ENCODE measurements at places on chromosomes 1 and 21.
A peak's percentile ranks its signal among the peaks of the same experiment; 100 is the strongest.

DNA sequence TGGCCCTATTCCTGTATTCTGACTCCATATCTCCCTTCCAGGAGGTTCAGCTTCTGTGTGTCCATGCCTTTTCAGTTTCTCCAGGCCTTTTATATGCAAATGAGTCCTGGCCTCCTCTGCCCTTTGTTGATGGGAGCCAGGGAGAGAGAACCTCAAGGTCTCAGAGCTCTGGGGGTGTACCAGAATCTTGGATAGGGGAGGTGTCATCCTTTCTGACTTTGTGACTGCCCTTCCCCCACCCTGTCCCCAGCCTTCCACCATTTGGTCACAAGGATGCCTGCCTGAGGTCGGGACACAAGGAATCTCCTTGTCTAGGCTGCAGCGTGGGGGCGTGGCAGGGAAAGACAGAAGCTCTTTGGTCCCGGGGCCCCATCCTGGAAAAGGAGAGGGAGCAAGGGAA, 18.6 kb downstream of the LURAP1 start:
- no peak for DNase-seq

DNA sequence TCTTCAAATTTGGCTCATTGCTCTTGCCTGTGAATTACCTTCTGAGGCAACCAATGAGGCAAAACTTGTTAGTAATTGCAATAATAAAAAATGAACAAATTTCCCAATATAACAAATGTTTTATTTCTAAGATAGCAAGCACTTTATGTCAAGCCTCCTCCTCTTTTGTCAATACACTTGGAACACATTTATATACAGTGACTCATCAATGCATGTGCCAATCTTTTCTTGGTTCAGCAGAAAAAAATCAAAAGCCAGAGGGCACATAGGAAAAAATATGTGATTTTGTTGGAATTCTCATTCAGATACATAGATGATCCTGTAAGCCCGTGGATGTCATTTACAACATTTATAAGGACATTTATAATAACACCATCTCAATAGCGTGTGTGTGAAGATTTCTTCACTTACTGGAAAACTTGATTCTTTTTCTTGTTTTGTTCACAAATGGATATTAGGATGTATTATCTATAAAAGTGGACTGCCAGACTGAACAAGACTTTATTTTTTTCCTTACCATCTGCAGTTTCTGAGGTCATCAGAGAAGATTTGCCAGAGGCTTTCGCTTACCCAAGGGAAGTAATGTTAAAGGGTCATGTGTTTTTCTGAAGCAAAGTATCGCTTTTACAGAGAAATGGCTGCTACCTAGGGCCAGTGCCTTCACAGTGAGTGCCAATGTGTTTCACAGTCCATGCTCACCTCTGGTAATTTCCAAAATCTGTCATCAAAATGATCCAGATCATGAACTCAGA, 645.7 kb upstream of the PTBP2 start:
- no peak for DNase-seq

GRCh38 chr1:164637461-164638375, 78.7 kb downstream of the PBX1 start:
- DNase-seq, result peak; percentile 80

GRCh38 chr1:234913278-234913649, 215.4 kb downstream of the TOMM20 start:
- no peak for DNase-seq

DNA sequence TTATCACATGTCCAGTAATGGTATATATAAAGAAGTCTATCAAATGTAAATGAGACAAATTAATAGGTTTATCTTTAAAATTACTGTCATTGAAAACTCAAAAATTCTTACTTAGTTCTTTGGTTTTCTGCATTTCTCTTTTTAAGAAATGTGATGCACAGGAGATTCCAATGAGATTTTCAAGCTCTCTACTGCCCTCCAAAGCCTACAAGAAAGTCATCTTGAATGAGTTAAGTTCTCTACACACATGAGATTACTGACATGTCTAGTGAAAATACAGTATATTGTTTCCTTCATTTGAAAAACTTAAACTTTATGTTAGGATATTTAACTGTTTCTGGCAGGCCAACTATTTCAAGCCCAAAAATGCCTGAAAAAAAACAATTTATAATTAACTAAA, 68.8 kb downstream of the ITGB3BP start:
- peak; percentile 12 for DNase-seq

- DNase-seq, result peak; percentile 4
Observed at GRCh38 chr1:119771016-119771415, 2.3 kb upstream of the HMGCS2 start.

DNA sequence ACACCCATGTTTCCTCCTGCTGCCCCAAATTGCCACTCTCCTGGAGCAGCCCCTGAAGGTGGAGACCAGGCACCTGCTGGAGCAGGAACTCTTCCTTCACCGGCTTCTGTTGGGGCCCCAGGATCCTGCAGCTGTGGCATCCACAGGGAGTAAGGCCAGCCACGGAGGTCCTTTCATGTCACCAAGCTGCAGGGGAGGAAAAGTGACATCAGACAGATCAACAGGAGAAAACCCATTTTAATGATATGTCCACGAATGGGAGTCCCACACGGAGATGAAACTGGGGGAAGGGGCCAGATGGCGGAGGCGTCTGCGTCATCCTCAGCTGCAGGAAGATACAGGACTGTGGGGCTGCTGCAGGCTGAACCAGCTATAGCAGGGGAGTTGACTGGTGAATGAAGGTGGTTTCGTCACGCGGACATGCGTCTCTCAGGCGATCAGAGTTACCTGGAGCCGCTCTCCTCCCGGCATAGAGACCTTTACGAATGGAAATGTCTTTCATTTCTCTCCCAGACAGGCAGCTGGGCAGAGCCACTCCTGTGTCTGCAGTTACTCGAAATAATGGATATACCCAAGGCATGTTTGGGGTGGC, 9.9 kb downstream of the TP73 start:
- no peak for DNase-seq

DNA sequence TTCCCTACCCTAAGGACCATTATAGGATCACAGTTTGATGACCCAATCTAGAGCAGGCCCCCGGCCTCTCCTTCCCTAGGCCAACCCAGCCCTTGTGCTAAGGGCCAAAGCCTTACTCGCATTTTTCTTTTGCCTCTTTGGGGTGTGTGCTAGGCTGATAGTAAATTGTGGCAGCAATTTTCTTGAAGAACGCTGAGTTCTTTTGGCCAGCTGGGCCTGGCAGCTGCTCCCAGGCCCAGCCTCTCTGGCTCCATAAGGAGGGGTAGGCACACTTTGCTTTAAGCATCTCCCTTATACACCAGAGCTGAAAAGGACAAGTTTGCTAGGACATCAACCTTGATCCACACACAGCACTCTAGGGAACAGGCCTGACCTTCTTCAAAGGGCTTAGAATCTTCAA, 4.2 kb downstream of the OLFML2B start:
- DNase-seq, result no peak

DNA sequence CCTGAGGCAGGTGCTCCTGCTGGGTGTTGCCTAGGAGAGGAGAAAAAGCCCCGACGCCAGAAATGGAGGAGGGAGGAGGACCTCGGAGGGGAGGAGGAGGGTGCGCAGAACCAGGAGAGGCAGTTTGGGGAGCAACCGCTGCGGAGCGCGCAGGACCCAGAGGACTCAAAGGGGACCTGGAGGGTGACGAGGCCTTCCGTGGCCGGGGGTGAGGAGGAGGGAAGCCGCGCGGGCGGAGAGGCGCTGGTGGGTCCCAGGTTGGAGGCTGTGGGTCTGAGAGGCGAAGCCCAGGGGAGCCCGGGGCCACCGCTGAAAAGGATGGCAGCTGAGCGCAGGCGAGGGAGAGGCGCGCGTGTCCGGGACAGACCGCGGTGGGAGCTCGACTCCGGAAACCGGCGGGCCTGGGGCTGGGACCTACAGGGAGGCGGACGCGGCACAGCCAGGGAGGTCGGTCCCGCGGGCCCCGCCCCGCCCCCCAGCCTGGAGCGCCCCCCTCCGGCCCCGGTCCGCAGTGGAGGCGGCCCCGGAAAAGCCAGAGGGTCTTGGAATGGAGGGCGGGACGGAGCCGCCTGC, 15.1 kb downstream of the RNF223 start:
- DNase-seq, result no peak

DNA sequence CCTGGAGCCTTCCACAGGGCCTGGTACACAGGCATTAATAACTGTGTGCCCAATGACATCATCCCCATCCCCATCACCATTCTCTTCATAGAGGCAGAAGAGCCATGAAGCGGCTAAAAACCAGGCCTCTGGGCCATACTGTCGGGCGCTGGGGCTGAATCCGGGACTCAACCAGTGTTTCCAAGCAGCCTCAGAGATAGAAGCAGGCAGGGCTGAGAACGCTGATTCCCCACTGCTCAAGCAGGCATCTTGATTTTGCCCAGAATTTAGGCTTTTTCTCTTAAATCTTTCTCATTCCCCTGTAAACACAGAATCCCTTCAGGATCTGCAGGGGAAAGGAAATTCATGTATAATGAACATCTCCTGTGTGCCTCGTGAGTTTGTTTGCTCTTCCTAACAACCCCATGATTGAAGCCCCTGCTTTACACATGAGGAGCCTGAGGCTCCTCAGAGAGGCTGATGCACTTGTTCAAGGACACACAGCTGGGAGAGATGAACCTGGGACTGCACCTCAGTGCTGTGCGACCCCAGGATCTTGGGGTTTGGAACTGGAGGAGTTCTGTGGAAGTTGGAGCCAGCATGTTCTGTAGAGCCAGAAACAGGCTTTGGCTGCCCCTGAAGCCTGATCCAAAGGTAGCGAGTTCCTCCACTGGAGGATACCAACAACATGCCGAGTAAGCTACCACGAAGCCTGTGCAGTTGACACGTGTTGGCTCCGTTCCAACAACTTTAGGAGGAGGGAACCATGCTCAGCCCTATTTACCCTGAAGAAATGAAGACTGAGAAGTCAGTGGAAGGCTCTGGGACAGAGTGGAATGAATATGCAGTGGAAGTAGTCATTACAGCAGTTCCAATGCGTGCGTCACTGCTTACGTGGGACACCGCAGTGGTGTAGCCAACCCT, 55.5 kb downstream of the EDN2 start:
- no peak for DNase-seq

- DNase-seq, result no peak
Observed at GRCh38 chr1:150521196-150521968, 5.8 kb downstream of the FALEC start.

DNA sequence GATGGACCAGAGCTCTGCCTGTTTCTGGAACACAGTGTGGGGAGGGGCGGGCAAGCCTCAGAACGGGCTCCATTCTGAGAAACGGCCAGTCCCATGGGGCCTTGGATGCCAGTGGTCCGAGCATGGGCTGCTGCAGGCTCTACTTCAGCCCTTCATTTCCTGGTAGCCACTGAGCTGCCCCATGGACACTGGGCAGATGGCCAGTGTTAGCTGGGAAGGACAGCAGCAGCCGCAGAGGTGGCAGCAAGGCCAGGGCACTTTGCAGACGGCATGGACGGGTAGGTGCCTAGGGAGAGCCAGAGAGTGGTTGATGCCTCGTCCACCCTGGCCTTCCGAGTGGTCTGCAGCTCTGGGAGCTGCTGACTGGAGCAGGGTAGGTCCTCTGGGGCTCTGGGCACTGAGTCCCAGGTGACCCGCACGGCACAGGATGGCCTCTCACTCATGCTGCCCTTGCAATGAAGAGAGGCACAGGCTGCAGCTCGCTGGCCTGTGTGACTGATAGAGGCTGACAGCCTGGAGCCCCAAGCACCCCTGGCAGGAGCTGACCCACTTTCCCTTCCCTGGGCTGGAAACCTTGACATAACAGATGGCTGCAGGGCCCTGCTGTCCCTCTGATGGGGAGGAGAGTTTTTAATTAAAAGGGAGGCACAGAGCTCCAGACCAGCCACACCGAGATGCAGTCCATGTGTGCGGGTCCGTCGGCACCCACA, 87.7 kb upstream of the COL6A1 start:
- DNase-seq, result peak; percentile 98

- no peak for DNase-seq
Observed at GRCh38 chr1:35406103-35406502, 137.6 kb downstream of the ZMYM4 start.

- no peak for DNase-seq
Observed at GRCh38 chr21:17460094-17460493, 52.7 kb upstream of the CXADR start.

DNA sequence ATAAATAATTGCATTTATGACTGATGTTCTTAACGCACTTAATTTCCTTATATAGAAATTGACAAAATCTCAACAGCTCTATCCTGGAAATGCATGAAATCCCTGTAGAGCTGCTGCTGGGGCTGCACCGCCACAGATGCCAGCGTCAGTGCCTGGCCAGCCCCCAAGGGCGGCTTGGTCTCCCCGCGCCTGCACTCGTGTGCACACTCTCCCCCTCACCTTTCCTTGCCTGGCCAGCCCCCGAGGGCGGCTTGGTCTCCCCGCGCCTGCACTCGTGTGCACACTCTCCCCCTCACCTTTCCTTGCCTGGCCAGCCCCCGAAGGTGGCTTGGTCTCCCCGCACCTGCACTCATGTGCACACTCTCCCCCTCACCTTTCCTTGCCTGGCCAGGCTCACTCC, 11.3 kb downstream of the TPRG1L start:
- no peak for DNase-seq

DNA sequence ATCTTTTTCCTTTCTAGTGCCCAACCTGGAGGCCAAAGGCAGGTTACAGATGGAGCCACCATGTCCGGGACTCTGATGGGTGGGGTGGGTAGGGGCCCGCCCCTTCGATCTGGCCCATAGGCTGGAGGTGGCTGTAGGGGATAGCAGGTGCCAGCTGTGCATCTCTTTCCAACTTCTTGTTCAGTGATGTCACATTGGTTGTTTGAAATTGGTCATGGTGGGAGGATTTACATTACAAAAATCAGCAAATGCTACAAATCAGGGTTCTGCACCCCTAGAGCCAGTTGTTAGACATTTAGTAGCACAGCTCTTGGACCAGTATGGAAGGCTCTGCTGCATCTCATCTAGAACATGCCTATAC, 22.4 kb upstream of the POU3F1 start:
- no peak for DNase-seq

DNA sequence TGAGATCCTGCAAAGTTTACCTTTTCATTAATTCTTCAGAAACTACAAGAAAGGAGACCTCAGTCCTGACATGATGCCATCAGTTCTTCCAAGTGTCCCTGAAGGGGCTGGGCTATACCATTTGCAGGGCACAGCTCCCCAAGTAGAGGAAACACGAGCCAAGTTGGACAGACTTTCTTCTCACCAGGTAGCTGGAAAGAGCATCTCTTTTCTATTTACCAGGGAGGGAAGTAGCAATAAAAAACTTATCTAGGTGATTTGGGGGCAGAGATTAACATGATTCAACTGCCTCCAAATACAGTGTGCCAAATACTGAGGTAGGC, 103.9 kb upstream of the KCND3 start:
- peak; percentile 92 for DNase-seq

DNA sequence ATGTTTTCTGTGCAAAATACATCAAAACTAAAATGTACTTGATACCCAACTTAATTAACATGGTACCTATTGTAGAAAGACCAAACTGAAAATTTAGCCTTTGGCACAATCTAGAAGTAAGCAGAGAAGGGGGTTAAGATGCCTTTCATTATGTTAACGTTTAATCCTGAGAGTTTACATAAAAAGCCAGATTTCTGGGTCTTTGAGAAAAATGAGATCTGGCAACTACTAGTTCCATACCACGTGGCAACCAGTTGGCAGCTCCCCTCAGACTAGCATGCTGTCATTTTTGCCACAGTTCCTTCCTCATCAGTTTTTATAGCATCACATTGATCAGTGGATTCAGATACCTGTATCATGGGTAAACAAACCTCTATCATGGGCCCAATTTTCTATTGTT, 1.5 kb downstream of the RO60 start:
- peak; percentile 13 for DNase-seq

Measured in cerebellar cortex (tissue), 1 donor.